Activated T-helper 1 cell treated with anti-CD3 and anti-CD28 coated beads, Interleukin-2, amount 50 U/mL, for 16 hours (primary cell): ENCODE measurements at places on chromosomes 12 and 14.

GRCh38 chr14:103231376-103232019 lies 102.5 kb upstream of the EIF5 start:
- DNase-seq = no peak

DNA sequence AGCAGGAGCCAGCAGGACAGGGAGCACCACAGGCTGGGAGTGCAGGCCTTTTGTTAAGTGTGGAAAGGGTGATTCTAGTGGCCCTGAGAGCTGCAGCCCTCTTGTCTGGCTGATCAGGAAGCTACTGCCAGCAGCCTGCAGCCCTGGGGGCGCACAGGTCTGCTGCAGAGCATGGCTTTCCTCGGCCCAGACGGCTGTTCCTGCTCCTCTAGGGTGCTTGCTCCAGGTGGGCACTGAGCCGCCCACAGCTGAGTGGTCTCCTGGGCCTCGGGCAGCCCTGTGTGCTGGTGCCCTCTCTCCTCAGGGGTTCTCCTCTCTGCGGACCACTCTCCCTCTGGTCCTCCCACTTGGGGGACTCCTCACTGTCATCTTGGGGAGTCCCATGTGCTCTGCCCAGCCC lies 18.9 kb downstream of the CCDC88C start:
- DNase-seq = no peak

DNA sequence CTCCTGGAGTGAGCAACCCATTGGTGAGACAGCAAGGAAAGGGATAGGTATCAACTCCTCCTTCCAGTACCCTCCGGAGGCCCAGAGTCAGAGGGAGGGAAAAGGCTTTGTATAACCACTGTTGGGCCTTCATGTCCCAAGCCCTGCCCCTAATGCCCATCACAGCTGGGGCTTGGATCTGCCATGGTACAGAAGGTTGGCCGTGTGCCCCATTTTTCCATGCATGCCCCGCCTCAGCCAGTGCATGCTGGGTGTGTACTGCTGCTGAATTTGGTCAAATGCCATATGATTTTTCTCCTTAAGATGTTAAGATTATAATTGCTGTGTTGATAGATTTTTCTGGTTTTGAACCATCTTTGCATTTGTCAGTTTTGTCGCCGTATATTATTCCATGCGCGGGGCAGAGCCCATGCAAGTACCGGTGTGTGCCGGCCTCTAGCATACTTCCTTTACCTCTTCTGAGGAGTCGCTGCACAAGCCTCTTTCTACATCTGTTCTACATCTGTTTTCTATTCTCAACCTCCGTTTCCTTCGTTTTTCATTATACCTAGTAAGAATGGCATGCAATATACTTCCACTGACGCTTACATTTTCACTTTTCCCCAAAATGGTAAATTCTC lies 26.6 kb downstream of the PPP2R5C start:
- no peak for DNase-seq

DNA sequence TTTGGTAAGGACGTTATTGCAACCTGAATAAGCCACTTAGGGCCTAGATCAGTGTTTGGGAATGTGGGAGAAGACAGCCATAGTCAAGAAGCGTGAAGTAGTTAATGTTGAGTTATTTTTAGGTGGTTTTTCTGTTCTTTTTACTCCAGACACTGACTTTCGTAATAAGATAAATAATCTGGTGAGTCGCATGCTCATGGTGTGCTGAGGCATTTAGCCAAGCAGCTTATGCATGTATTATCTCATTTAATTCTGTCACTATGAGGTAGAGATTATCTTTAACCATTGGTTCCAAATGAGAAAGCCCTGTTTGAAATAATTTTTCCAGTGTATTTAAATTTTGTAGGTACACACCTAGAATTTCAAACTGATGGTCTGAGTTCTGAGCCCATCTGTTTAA lies 67.3 kb downstream of the RCOR1 start:
- DNase-seq = no peak

DNA sequence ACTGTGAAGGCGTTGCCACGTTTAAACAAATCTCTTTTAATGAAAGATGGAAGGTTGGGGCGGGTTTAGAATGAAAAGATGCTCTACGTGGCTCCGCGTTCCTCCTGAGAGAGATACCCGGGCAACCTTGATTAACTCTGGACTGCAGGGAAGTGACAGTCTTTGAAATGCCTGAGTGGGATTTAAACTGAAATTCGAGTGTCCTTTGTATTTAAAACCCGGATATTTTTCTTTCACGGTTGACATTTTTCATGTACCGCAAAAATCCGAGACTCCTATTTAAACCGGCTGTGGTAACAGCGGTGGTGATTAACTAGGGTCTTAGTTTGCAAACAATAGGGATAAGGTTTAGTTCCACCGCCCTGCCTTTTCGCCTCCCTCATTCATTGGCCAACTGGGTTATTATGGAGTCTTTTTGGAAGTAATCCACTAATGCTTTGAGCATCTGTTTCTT lies 707 bp downstream of the G2E3 start:
- DNase-seq = no peak

DNA sequence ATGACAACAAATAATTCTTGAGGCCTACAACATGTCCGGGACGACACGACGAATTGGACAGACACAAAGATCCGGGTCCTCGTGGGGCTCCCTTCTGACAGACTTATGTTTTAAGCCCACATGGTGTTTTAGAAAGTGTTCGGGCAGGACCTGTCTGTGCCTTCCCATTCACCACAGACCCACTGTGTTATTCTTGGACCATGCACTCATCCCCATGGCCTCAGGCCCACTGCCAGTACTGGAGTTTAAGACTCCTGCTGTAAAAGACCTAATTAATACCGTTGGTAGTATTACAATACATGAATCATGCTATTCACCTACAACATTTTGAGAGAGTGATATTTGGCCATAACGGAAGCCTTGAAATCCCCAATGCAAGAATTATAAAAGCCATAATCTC lies 20.0 kb downstream of the SLC15A4 start:
- no peak for DNase-seq

DNA sequence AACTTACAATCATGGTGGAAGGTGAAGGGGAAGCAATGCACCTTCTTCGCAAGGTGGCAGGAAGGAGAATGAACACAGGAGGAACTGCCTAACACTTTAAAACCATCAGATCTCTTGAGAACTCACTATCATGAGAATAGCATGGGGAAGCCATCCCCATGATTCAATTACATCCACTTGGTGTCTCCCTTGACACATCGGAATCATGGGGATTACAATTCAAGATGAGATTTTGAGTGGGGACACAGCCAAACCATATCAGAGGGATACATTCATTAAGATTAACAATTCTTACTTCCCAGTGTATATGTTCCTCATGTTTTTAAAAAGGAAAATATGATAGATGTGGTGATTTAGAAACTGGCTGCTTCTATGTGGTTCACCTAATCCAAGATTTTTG lies 117.9 kb downstream of the PDE3A start:
- no peak for DNase-seq

- peak; percentile 17 for DNase-seq
These were observed 636 bp downstream of the FBXO33 start for GRCh38 chr14:39431416-39432178.

- DNase-seq = no peak
These were observed 37.7 kb upstream of the ZNF641 start for GRCh38 chr12:48388460-48388859.

DNA sequence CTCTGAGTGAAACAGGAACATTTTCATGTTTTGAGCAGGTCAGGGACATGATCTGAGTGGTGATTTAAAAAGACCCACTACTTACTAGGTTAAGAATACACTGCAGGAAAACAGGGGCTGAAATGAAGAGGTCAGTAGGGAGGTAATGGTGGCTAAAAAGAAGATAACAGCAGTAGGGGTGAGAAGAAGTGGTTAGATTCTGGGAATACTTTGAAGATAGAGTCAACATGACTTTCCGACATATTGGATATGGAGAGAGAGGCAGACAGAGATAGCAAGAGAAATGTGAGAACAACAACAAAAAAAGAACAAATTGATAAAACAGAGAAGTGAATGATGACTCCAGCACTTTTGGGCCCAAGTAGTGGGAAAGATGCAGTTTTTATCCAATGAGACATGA lies 168.0 kb downstream of the ALX1 start:
- DNase-seq = no peak

DNA sequence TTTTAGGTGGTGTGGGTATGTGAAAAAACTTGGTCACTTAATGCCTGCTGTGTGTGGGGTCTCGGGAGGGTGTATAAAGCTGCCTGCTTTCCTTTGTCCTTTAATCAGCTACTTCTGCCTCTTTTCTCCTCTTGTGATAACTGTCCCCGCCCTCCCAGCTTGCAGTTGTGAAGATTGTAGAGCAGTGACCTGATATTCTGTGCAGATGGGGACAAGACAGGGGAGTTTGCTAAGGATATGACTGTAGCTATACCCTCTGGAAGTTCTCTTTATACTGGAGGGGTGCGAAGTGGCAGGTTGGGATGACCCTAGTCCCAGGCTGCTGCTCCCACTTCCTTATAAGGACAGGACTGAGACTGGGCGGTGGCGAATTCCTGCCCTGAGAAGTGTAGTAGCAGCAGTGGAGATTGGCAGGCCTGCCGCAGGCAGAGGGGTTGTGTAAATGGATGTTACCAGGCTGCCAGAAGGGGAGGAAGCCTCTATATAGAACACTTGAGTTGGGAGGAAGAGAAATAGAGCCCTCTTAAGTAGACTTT lies 835 bp downstream of the MYL6 start:
- no peak for DNase-seq

DNA sequence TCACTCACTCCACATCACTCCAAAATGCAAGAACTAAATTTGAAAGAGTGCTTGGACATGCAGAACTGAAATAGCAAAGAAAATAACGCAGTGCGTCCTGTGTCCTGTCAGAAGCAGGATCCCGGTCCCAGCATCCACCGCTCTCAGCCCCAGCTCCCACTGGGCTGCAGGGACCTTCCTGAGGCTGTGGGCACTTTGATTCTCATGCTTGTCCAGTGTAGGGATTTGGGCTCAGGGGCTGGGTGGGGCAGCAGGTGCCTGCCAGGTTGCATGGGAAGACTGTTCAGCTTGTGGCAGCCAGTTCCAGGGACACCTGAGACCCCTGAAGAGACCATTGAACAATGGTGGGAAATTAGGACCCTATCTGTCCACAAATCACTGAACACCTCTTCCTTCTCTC lies 140.0 kb upstream of the FKBP4 start:
- DNase-seq = no peak

GRCh38 chr12:23349564-23349963 lies 599.9 kb downstream of the SOX5 start:
- DNase-seq = no peak
